T-helper 22 cell (primary cell): ENCODE measurements at places on chromosomes 2 and 18.

DNA sequence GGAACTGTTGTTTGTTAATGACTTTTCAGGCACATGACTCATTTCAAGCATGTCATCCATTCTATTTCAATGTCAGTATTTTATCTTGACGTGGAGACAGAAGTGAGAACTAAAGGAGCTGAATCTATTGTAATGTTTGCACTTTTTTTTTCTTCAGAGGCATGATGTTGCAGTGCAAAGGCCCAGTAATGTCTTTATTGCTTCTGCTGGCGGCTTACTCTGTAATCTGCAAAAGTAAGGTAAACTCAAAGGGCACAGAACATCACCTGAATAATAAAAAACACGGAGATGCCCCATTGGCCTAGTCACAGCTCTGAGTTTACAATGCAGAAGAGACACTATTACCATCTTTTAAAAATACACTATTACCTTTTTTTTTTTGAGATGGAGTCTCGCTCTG is 2.4 kb upstream of the CNNM3 start:
- no peak for DNase-seq

DNA sequence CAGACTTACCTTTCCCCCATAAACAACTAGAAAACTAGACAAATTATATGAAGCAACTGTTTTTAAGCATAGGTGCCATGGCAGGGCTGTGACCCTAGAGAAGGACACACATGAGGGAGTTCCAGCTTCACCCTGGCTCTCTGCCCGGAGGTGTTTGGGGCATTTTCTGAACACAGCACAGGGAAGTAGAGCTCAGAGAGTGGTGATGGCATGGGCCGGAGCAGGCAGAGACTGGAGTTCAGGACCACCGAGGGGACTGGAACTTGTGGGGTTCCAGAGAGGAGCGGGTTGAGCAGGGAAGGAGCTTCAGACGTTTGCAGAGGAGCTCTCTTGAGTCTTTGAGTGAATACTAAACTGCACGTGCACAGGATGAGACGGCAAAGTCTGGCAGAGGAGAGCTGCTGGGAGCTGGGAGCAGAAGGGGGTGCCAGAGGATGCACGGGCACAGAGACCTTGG is 26.5 kb upstream of the KLF11 start:
- no peak for DNase-seq

GRCh38 chr2:238761868-238762267 is 86.0 kb upstream of the TWIST2 start:
- DNase-seq, result no peak

- no peak for DNase-seq
Observed at GRCh38 chr2:198558176-198558575, 753.8 kb downstream of the PLCL1 start.

DNA sequence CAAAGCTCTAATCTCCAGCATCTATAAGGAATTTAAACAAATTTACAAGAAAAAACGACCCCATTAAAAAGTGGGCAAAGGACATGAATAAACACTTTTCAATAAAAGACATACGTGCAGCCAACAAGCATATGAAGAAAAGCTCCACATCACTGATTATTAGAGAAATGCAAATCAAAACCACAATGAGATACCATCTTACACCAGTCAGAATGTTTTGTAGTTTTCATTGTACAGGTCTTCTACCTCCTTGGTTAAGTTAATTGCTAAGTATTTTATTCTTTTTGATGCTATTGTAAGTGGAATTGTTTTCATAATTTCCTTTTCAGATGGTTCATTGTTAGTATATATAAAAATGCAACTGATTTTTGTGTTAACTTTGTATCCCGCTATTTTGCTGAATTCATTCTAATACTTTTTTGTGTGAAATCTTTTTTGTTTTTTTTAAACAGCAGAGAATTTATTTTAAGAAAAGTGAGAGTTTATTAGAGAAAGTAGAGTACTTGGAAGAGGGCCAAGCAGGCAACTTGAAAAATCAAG is 40.7 kb downstream of the SLC39A10 start:
- no peak for DNase-seq

GRCh38 chr18:69956665-69957620 is 9.3 kb upstream of the CD226 start:
- DNase-seq, result no peak
